ENCODE measurements at places on chromosomes 1 and 21. TPM values are rescaled to one million over a fixed set of nuclear protein-coding genes. Genes with fewer than 3 reads are reported as not detected.
A peak's percentile ranks its signal among the peaks of the same experiment; 100 is the strongest.

Gene AMPD1
- polyA plus RNA-seq = not detected

Gene BSND
- polyA plus RNA-seq = 6.2 TPM

Gene FCRL3
- polyA plus RNA-seq = 0.16 TPM

Gene FCAMR
- 10.4 TPM for polyA plus RNA-seq

Gene DCST1
- polyA plus RNA-seq = 0.14 TPM

Gene KCNH1
- polyA plus RNA-seq = 0.33 TPM

Gene C1orf167
- 0.06 TPM for polyA plus RNA-seq

DNA sequence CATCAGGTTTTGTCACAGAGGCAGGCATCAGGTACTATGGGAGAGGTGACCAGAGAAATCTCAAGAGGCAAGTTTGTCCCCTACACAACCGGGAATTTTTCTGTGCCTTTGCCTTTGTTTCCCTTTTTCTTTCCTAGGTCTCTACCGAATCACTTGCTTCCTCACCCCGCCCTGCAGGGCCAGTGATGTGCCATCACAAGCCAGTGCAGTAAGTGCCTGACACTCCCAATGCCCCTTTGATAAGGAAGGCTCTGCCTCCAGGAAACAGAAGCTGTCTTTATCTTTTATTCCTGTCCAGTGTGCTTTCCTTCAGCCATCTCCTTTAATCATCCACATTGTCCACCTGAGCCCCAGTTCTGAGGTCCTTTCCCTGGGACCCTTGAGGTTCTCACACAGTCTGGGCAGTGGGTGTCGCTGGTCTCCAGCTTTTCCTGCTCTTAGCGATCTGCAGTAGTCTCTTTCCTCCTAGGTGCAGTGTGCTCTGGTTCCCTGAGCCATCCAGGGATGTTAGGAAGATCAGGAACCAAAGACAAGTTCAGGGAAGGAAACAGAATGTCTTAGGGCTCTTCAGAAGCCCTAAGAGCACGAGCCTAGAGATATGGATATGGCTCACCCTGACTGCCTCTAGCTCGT is 36.6 kb downstream of the GJA5 start:
- DNase-seq = no peak

DNA sequence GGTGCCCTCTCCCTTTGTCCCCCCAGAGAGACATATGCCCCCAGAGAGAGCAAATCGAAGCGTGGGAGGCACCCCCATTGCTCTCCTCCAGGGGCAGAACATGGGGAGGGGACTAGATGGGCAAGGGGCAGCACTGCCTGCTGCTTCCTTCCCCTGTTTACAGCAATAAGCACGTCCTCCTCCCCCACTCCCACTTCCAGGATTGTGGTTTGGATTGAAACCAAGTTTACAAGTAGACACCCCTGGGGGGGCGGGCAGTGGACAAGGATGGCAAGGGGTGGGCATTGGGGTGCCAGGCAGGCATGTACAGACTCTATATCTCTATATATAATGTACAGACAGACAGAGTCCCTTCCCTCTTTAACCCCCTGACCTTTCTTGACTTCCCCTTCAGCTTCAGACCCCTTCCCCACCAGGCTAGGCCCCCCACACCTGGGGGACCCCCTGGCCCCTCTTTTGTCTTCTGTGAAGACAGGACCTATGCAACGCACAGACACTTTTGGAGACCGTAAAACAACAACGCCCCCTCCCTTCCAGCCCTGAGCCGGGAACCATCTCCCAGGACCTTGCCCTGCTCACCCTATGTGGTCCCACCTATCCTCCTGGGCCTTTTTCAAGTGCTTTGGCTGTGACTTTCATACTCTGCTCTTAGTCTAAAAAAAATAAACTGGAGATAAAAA is 8.4 kb downstream of the EFNA3 start:
- DNase-seq = no peak

GRCh38 chr1:36321119-36321951 is 2.1 kb downstream of the EVA1B start:
- peak; percentile 90 for DNase-seq

GRCh38 chr1:7564137-7564536 is 207.0 kb upstream of the VAMP3 start:
- no peak for DNase-seq

GRCh38 chr1:230195199-230195598 is 128.2 kb downstream of the GALNT2 start:
- no peak for DNase-seq

DNA sequence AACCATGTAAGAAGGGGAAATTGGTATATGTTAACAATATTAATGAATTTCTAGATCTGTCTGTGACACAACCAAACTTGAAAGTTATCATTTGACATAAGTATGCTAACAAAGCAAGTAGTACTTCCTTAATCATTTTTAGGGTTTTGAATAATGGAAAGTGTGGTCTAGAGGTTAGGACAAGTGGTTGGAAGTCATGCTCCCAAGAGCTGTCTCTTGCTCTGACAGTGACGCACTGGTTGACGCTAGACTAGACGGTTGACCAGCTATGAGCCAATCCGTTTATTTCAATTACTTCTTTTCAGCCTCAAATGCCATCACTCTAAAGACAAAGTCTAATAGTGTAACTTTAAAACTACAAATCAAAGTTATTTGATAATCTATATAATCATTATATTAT is 20.7 kb upstream of the RGS1 start:
- no peak for DNase-seq

DNA sequence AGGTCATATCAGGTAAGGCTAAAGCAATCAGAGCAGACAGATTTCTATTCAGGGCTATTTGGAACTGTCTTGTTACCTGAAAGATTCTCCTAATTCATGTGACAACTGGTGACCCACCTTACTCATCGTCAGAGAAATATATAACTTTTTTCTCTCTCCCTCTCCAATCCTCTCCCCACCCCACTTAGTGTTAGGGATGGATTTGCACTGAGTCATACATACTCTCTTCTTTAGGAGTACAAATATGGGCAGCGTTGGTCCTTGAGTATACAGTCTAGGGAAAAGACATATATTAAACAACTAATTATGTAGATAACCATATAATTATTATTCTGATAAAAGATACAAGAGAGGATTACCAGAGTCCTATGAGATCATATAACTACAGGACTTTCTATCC is 246.3 kb downstream of the HHIPL2 start:
- DNase-seq = no peak

- no peak for DNase-seq
These were observed 4.3 kb upstream of the GPR153 start for GRCh38 chr1:6265151-6265550.

GRCh38 chr1:240844486-240844885 is 232.5 kb upstream of the GREM2 start:
- DNase-seq = no peak

GRCh38 chr1:161038523-161039153 is at the start of gene TSTD1:
TSS of gene TSTD1 (minus strand) at chr1:161038964. CDS start at chr1:161038889, 75 bp downstream.
- no peak for DNase-seq

DNA sequence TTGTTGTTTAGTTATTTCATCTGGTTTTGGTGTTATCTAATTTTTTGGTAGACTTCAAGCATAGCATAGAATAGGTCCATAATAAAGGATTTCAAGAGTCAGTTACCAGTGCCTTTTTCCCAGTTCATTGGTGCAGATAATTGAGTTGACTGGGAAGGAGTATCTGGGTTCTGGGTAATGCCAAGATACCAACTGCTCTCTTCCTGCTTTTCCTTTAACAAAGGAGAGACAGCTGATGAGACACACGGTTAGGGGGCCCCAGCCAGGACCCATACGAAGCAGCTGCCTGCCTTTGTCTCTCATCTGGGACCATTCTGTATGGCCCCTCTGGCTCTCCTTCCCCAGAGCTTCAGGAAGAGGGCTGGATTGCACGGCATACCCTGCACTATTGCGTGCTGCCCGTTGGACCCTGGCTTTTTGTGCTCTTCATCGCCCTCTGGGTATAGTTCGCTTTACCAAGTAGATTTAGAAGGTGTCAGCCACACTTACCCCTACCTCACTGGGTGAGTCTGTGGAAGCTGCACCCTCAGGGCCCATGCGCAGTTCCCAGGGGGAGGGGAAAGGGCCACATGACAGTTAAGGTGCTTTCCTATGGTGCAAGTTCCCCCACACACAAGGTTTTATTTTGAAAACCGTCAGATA is 7.0 kb downstream of the NAV1 start:
- DNase-seq = no peak

- no peak for DNase-seq
These were observed 32.3 kb downstream of the TENT5C start for GRCh38 chr1:117638141-117638540.

GRCh38 chr1:95002540-95003432 is 70.0 kb downstream of the ALG14 start:
- DNase-seq = no peak

DNA sequence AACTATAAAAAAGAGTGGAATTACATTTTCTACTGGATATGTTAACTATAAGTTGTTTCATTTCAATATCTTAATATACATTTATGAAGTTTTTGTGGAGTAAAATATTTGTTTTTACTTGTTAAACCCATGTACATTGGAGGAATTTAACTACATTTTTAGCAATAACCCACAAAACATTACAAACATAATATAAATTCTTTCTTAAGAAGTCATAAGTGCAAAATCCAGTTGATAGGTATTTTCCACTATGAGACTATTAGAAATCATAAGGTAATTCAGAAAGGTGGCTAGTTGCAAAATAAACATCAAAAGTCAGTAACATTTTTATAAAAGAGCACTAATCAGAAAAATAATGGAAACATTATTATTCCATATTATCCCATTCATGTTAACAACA is 73.9 kb upstream of the RRP15 start:
- no peak for DNase-seq

DNA sequence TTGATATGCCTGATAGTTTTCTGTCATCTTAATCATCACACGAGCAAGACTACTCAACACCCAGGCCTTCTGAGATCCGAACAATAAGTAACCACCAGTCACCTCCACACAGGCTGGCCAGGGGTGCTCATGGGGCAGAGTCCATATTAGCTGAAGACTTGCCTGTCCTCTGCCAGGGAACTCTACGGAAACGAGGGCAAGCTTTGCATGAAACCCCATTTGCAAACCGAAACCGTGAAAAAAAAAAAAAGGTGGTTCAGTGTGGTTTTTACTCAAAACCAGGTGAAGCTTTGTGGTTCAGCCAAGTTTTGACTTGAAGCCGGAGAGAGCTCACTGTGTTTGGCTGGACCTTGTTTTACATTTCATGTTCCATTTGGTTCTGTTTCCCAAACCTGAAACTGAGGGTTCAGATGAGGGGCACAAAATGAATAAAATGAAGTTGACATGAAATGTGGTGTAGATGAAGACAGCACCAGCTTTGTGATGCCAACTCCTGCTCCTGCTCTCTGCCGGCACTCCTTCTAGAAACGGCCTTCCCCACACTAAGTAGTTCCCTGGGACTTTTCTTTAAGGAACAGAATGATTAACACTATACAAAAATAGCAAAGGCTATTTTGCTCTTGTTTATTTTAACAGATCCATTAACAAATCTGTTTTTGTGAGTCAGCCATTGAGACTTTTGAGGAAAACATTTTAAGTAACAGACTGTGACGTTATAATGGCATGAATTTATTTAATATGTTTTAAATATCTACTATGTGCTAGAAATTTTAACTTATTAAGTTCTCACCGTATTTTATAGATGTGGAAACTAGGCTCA is 74.7 kb downstream of the RUNX1 start:
- DNase-seq = no peak

GRCh38 chr1:154225370-154225769 is 4.6 kb downstream of the UBAP2L start:
- DNase-seq = no peak

DNA sequence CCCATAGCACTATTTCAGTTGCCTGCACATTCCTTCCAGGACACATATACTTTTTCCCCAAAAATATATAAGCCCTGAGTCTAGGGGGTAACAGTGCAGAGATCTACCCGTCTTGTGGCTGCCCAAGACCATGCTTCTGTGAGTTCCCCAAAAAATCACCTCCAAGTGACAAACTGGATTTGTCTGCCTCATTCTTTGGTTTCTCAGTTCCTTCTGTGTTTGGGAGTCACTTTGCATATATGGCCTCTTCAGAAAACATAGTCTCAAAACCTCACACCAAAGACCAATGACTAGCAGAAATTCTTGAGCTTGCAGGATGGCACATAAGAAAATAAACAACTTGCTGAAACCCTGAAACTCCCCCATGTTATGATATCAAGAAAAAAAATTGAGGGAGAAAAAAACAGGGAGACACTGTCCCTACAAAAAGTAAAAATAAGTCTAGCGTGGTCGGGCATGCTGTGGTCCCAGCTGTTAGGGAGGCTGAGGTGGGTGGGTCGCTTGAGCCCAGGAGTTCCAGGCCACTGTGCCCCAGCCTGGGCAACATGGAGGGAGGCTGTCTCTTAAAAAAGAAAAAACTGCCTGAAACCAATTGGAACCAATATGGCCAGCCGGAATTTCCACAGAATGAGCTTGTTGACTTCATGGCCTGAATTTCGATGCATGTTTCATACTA is 8.0 kb downstream of the JMJD4 start:
- no peak for DNase-seq

DNA sequence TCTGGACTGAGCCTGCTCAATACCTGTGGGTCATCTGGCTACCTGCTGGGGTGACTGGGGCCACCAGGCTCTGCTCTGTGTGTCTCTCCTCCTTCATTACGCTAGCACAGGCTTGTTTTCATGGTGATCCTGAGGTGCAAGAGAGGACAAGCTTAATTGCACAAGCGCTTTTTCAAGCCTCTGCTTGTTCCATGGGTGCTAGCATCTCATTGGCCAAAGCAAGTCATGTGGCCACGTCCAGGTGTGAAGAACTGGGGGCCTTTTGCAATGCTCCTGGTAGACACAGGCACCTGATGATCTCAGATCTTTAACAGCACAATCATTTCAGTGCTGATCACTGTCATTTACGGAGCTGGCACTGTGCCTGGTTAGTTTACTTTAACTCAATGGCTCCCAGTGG is 114.6 kb downstream of the KAZN start:
- no peak for DNase-seq

- no peak for DNase-seq
These were observed 659.7 kb upstream of the NEGR1 start for GRCh38 chr1:72942008-72942407.

DNA sequence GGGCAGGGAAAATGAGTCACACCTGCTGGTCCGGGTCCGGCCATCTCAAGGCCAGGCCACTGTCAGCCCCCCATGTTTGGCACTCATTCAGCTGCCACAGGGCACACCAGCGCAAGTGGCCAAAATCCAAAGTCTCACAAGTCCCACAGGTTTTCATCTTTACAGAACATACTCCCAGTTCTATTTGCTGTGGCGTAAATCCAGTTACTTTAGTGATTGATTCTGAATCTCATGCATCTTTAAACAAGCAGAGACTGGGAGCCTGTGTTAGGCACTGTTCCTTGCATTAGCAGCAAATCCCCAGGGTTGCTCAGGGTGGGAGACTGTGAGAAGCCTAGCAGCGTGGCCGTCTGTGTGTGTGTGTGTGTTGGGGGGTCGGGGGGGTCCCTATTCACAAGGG is 1.1 kb upstream of the SLC2A5 start:
- no peak for DNase-seq

- DNase-seq = no peak
These were observed 57.4 kb downstream of the GALNT2 start for GRCh38 chr1:230124186-230125128.

- no peak for DNase-seq
These were observed 18.2 kb downstream of the FAM163A start for GRCh38 chr1:179761296-179761695.

- DNase-seq = no peak
These were observed 29.2 kb downstream of the UCK2 start for GRCh38 chr1:165856606-165857005.
